Cerebellum (tissue), 4 donors: ENCODE measurements at places on chromosomes 11 and 22. TPM values are rescaled to one million over a fixed set of nuclear protein-coding genes. Genes with fewer than 3 reads are reported as not detected.

GRCh38 chr11:73323464-73323863 is 15.4 kb downstream of the ARHGEF17 start:
- DNase-seq, result no peak

GRCh38 chr11:4455419-4455818 is 6.3 kb downstream of the OR52K2 start:
- DNase-seq, result no peak

GRCh38 chr11:70109006-70109405 is 30.9 kb downstream of the ANO1 start:
- DNase-seq, result no peak

GRCh38 chr11:24233041-24233440 is 263.8 kb upstream of the LUZP2 start:
- no peak for DNase-seq

DNA sequence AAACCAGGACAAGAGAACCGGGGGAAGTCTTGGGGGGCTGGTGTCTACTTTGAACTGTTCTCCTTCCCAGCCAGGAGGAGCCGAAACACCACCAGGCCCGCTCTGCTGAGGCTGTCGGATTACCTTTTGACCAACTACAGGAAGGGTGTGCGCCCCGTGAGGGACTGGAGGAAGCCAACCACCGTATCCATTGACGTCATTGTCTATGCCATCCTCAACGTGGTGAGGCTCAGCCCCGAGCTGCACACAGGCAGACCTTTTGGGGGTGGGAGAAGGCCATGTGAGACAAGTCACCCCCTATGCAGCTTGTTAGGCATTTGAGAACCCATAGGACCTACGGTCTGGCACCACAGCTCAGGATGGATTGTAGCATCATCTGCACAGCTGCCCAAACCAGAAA is 2.8 kb downstream of the HTR3A start:
- no peak for DNase-seq

GRCh38 chr11:42555190-42555589 is 756.6 kb upstream of the API5 start:
- no peak for DNase-seq

RIN1 gene
- 0.64 TPM for total RNA-seq

GRCh38 chr22:32354360-32355351 is 3.0 kb upstream of the RFPL3 start:
- DNase-seq, result no peak

DNA sequence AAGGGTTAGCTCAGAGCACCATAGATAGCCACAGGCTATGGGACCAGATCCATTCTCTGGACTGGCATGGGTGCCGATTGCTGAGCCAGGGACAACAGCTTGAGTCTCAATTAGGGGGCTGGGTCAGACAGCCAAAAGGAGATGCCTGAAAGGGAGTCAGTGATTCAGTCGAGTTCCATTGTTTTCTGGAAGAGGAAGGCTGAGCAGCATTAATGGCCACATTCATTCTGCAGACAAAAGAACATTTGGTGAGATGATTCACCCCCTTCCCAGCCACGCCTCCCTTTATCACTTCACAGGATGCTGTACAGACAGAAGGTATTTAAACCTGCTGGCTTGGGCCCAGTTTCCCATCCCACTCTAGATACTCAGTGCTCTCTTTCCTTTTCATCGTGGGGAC is 131.9 kb downstream of the ADAMTS15 start:
- peak; percentile 15 for DNase-seq

GRCh38 chr22:33389936-33390335 is 331.8 kb upstream of the SYN3 start:
- no peak for DNase-seq

GRCh38 chr11:86464509-86465221 is 90.0 kb downstream of the CCDC81 start:
- DNase-seq, result no peak

DNA sequence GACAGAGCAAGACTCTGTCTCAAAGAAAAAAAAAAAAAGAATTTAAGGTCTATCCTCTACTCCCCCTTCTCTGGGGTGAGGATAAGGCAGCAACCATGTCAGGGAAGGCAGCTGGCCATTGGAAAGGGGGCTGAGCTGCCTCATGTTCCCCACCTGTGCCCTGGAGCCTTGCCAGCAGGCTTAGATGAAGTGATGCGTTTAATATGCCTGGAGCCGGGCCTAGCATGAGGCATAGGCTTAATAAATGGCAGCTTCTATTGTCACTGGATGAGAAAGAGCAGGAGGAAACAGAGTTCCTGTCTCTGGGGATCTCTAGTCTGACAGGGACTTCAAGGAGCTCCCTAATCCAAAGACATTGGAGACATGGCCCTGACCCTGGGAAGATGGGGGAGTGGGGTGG is 3.2 kb upstream of the KCNE3 start:
- DNase-seq, result no peak

DNA sequence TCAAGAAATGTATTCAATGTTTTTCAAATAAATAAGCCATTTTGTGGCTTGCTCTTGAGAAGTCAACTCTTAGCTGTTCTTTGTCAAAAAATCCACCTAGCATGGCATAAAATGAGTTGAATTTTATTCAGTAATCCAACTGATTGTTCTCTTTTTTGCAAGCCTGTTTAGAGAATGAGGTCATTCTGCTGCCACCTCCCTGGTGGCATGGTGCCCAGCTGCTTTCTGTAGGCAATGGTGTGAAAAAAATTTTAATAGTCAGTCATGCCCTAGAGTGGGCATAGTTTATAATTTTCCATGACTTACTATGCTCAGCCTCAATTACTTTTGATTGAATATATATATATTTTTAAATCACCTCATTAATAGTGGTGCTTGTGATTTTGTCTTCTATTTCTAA is 177.2 kb downstream of the INSC start:
- DNase-seq, result peak; percentile 3

SCT gene
- not detected for total RNA-seq

GRCh38 chr11:9834291-9834690 is 170.4 kb downstream of the SWAP70 start:
- no peak for DNase-seq

- no peak for DNase-seq
These were observed 330.4 kb downstream of the TMEM135 start for GRCh38 chr11:87368151-87368550.

- no peak for DNase-seq
These were observed 3.5 kb downstream of the KRTAP5-10 start for GRCh38 chr11:71568704-71569349.

AQP11 gene
- total RNA-seq, result 6.5 TPM

DNA sequence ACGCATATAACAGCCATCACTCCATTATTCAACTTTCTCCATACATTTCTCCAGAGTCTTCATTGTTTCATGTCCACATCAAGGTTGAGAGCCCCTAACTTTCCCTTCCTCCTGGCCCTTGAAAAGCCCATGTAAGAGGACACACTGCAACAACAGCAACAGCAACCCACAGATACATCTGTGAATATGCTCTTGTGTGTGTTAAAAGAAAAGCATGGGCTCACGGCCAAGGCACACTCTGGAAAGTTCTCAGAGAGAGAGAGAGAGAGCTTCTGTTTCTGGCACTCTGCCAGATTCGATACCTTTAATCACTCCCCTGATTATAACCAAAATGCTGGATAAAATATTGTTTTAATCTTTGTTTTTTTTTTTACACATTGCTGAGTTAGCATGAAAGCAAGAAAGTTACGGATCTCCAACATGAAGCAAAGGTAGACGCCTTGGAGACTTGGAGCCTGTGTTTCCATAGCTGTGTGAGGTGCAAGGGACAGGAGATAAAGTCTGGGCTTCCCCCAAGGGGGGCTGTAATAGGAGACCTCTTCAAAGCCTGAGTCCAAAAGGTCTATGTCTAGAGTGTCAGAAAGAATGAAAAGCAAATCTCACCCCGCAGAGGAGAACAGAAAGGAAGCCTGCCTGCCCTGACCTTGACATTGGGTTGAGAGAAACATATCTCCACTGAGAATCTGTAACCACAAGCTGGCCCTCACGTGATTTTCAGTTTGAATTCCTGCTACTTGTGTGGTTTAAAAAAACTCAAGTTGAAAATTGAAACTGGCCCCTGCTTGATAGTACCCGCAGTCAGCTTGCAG is 33.7 kb upstream of the MPPED1 start:
- DNase-seq, result no peak

RPL3 gene
- total RNA-seq, result 983 TPM

MS4A6A gene
- total RNA-seq, result 3.3 TPM

DNA sequence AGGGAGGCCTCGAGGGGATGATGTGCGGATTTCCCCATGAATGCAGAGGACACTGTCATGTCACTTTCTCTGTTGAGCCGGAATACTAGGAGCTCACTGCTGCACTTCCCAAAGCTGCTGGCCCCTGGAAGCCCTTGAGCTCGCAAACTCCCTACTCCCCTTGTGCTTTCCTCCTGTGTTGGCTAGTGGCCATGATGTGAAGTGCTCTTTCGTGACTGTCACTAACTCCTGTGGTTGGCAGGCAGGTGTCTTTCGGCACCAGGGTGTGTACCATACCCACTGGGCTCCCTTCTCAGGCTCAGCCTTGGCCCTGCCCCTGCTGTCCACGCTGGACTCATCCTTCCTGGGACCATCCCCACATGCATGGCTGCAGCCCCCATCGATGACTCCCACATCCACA is 86.2 kb downstream of the BTBD10 start:
- no peak for DNase-seq

NFAM1 gene
- total RNA-seq, result 0.54 TPM

SEZ6L gene
- total RNA-seq, result 96.7 TPM

ALDH3B1 gene
- total RNA-seq, result 0.82 TPM

DNA sequence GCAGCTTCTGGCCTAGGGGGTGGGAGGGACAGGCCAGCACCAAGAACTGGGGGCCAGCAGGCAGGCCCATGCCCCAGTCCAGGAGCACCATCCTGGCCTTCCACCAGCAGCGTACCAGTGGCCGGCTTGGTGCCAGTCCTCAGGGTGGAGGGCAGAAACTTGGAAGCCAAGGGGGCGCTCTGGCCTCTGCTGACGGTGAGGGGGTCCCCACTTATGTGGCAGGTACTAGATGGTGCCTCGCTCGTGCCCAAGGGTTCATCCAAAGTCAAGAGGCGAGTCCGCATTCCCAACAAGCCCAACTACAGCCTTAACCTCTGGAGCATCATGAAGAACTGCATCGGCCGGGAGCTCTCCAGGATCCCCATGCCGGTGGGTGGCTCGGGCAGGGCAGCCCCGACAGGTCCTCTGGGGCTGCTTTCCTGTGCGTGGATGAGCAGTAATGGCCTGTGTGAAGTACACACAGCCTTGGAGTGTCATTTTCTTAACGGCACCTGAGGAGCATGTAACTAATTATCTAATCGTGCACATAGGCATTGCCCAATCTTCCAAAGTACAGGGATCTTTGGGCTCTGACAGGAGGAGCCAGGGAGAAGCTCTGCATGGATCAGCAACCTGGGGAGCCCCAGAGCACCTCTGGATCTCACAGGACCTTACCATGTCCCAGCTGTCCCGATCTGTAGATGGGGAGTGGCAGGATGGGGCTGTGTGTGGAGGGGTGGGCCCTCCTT is 79.1 kb downstream of the MORC2 start:
- no peak for DNase-seq

DUSP8 gene
- total RNA-seq, result 6.7 TPM

GRCh38 chr11:60957188-60957587 is 5.2 kb upstream of the SLC15A3 start:
- no peak for DNase-seq

MAPK8IP2 gene
- 38.4 TPM for total RNA-seq

DNA sequence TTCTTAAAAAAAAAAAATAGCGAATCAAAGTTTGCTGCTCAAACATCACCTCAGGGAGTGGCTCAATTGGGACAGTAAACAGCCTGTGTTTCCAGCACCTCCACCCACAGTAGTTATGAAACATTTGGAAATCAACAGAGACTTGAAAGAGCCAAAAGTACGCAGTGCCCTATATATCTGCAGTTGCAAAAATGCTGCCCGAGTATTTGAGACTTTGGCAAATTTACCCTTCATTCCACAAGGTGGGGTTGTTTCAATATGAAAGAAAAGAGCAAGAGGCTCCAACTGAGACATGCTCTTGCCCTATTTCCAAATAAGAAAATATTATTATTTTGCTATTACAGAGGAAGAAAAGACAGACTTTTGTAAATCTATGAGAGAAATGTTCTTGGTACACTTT is 851.1 kb upstream of the RAG2 start:
- DNase-seq, result no peak

MUC2 gene
- 1.5 TPM for total RNA-seq

- DNase-seq, result no peak
These were observed 743.4 kb upstream of the CNTN5 start for GRCh38 chr11:98277251-98277912.

DNA sequence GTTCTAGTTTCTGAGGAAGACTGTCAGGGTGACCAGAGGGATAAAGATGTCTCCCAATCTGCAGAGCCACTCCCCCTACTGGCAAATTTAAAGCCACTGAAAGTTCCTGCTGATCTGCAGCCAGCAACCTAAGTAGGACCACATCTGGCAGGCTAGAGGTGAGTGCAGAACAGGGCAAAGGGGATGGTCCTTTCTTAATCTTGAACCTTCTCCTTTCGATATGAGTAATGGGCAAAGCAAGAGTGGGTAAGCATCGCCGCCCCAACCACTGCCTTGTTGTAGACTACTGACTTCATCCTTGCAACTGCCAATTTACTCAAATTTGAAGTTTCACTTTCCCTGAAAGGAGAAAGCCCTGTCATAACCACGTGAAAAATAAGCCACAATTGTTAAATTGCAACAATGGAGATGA is 30.7 kb downstream of the SCUBE2 start:
- no peak for DNase-seq

GRCh38 chr11:19560156-19560555 is 152.5 kb upstream of the NAV2 start:
- DNase-seq, result no peak

- no peak for DNase-seq
These were observed 151.6 kb downstream of the GRIK4 start for GRCh38 chr11:120663142-120663541.

DNA sequence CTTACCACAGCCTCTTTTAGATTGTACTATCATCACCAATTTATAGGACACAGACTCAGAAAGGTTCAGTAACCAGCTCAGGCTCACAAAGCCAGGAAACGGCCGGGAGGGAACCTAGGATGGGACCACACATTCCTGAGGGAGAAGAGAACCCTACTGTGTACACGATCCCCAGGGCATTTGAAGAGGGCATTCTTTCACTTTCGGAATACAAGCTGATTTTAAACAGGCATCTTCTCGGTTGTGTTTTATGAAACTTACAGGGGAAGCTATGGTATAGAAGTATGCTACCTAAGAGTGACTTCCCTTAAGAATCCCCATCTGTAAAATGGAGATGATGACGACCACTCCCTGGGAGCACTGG is 19.0 kb downstream of the SMCO4 start:
- DNase-seq, result no peak

- peak; percentile 80 for DNase-seq
These were observed 24.4 kb downstream of the SHANK3 start for GRCh38 chr22:50696799-50697561.
